ENCODE measurements at places on chromosomes 1 and 21.

GRCh38 chr1:162562470-162562828 is 927 bp downstream of the UAP1 start:
- DNase-seq: peak; percentile 39

DNA sequence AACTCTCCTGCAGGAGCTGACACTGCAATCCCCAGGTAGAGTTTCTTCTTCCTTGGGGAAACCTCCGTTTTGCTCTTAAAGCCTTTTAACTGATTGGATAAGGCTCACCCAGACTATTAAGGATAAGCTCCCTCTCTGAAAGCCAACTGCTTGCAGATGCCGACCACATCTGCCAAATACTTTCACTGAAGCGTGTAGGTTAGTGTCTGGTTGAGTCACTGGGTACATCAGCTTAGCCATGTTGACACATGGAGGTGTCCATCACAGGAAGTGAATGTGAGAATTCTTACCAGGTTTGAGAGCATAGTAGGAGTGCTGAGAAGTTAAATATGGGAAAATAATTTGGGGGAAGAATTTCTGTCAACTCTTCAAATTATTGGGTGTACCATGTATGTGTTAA is 202.0 kb downstream of the AJAP1 start:
- DNase-seq: no peak

DNA sequence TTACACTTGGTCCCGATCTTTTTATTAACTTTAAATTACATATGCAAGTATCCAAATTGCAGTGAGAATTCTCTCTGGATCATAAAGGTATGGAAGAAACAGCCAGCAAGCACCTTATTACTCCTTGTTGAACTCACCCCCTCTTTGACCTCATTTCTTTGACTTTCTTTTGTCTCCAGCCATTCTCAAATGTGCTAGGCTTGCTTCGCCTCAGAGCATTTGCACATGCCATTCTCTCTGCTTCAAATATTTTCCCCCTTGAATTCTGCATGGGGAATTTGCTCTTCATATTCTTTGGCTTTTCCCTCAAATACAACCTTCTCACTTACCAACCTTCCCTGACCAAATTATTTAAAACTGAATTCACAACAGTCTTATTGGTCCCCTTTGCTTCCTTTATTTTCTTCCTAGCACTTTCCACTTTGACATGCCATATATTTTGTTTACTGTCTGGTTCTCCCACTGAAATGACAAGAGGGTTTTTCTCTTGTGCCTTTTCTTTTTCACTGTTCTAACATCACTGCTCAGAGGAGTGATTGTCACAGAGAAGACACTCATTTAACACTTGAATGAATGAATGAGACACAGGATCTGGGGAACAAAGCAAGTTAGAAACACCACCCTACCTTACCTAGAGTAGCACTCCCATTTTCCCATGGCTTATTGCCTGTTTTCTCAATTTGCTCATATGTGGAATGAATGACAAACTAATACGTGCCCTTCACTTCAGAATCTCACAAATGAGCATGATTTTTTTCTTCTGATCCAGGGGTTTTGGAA is 1.4 kb upstream of the PGBD2 start:
- no peak for DNase-seq

DNA sequence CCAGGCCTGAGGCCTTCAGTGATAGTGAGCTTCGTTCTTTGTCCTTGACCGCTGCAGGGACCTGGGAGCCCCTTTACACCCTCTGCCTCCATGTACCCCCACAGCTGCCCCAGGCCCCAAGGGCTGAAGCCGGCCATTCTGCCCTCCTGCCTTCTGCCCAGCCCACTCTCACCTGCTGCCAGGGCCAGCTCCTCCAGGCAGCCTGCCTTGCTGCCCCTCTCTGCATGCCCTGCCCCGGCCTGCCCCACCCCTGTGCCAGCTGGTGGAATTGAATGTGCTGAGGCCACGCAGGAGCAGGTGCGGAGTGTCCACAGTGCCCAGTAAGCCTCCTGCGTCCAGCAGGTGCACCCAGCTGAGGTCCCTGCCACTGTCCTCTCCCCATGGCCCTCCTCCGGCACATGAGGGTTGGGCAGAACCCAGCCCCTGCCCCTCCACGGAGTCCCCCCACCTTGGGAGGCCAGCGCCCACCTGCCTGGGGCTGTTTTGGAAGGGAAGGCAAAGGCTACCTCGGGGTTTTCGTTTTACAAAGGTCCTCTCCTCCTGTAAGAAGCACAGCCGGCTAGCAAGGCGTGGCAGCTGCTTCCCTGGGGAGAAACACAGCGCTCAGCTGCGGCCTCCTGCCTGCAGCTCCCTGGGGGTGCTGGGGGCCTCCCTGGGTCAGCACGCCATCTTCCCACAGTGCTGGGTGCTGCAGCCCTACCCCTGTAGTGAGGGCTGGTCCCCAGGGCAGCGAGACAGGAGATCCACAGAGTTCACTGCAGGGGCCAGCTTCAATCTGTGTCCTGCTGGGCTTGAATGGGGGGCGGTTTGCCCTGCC is 21.0 kb downstream of the MMEL1 start:
- DNase-seq: no peak

DNA sequence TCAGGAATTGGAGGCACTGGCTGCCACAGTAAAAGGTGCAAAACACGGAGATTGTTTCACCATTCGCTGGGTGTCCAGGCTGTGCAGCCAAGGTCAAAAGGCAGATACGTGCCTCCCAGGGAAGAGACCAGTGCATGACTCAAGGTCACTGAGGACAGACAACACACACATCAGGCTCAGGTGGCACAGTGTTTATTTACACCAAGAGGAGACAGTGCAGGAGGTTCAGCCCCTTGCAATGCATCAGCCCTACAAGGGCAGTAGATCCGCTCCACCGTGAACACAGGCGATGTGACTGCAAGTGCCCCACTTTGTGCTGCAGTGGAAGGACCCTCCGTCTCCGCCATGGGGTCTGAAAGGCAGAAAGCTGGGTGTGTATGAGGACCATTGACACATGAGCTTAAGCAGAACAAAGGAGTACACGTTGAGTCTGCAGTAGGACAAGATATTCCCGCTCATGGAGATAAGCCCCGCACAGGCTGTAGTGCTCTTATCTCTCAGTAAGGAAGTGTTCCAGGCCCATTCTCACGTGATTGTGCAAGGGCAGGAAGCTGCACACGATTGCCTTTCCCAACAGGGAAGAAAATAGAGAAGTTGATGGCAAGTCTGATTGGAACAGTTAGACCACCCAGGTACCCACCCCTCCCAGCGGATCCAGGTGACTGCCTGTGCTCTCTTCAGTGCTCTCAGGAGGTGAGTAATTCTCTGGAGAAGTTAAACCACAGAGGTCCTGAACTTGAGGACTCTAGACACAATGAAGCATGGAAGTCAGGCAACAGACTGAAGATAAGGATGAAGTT is 37.5 kb upstream of the QSOX1 start:
- peak; percentile 71 for DNase-seq

GRCh38 chr1:186188736-186189135 is 186.3 kb downstream of the TPR start:
- no peak for DNase-seq

DNA sequence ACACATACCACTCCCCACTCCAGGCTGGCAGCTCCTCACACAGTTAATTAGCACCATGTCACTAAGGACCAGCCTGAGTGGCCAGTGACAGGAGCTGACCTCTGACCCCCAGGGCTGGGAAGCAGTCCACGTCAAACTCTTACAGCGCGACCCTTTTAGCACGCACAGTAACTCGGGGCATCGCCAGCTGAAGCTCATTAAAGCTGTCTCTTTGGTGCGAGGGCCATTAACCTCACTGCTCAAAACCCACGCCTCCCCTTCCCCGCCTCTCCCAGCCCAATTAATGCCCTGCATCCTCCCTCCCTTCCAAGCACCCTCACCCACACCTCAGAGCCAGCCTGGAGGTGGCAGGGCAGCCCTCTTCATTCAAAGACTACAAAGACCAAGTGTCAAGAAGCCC is 31.7 kb downstream of the DMAP1 start:
- no peak for DNase-seq

DNA sequence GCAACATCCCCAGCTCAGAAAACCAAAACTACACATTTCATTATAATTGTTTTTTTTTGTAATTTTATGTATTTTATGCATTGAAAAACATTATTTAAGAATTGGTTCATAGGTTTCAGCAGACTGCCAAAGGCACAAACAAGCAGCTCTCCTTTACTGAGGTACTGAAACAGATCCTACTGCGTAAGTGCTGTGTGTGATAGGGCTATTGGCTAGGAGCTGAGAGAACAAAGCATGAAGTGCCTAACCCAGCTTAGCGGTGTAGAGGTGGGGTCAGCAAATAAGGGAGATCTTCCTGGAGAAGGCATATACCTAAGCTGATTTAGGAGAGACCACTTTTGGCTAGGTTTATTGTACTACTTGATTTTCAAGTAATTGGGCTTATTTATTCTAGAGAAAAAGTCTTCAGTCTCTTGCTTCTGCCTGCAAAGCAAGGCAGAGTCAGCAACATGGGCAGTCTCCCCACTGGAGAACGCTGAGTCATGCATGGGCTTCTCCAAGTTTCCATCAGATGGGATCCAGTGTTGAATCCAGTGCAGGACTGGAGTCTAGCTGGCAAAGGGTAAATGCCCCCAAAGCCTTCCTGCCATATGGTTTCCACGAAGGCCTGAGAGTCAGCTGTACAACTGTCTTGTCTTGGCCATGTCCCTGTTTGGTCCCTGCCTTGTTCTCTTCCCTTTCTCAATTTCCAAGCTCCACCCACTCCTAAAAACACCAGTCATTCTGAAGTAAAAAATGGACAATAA is 18.0 kb upstream of the YTHDF2 start:
- no peak for DNase-seq

- DNase-seq: no peak
Observed at GRCh38 chr21:36756527-36756926, 57.6 kb downstream of the SIM2 start.

- no peak for DNase-seq
Observed at GRCh38 chr1:113391649-113392271, 1.4 kb downstream of the MAGI3 start.

- no peak for DNase-seq
Observed at GRCh38 chr1:176462674-176463378, at the start of gene PAPPA2. Gene PAPPA2 (plus strand): TSS chr1:176463175. CDS start chr1:176556323, 93,148 bp downstream.

- DNase-seq: no peak
Observed at GRCh38 chr1:58654322-58654721, 45.5 kb downstream of the MYSM1 start.

DNA sequence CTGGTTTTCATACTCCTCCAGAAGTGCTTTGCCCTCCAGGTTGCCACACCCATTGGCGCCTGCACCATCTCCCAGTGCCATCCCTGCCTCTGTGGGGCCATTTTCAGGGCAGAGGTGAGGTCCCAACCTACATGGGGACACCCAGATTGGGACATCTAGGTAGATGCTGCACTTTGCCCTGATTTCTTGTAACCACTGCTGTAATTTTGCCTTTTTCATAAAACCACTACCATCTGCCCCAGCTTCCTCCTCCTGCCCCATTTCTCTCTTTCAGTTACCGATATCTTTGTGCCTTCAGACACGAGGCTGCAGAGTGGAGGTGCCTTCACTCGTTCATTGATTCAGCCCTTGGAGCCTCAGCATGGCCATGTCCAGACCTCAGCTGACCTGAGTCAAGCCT is 21.4 kb downstream of the FAAH start:
- no peak for DNase-seq

- DNase-seq: peak; percentile 63
Observed at GRCh38 chr1:202807926-202808757, at the start of gene KDM5B. Gene KDM5B (minus strand): TSS chr1:202808421. CDS start chr1:202808305, 116 bp downstream.

DNA sequence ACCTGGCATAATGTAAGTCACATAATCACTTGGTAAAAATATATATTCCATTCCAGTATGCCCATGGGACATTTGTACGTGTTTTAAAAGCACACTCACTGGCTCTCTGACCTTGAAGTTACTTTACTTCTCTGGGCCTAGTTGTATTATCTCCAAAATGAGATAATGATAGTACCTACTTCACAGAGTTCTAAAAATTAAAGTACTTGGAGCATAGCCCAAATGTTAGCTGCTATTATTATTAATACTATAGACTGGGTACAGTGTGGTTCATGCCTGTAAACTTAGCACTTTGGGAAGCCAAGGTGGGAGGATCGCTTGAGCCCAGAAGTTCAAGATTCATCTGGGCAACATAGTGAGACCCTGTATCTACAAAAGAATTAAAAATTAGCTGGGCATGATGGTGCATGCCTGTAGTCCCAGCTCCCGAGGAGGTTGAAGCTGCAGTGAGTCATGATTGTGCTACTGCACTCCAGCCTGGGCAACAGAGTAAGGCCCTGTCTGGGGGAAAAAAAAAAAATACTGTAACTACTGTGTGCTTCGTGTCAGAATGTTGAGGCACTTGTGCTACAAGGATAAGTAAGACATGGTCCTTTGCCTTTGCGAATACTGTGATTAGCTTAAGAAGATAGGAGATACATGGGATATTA is 45.7 kb downstream of the TDRD5 start:
- no peak for DNase-seq

- DNase-seq: no peak
Observed at GRCh38 chr1:241406421-241406820, 49.4 kb upstream of the RGS7 start.

DNA sequence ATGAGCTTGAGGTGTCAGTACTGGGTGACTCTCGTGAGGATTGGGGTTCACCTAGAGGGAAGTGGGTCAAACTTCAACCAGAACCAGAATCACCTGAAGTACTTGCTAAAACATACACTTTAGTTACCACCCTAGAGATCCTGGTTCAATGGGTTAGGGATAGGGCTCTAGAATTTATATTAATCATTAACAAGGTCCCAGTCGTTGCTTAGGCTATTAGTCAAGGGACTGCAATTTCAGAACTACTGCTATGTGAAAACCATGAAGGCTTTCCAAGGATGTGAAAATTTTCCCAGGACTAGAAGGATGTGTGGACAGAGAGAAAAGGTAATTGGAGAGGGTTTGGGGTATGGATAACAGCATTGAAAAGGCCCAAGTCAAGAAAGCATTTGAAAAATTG is 162.6 kb downstream of the GRIK1 start:
- DNase-seq: no peak

DNA sequence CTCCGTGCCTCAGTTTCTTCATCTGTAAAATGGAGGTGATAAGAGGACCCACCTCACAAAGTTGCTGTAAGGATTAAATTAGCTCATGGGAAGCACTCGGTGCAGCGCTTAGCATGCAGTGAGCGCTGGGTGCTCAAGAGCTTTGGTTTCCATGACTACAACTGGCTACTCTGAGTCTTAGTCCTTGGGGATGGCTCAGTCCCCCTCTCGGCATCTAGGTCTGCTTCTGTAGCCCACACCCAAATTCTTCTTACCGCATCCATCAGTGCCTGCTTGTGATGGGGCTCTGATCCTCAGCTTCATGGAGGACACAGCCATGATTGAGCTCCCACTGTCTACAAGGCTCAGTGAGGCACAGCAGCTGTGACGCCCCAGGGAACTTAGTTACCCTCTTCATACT is 159.0 kb downstream of the ACTL8 start:
- no peak for DNase-seq

GRCh38 chr1:54273092-54273794 is 73.3 kb downstream of the MRPL37 start:
- no peak for DNase-seq

GRCh38 chr1:145695821-145696629 is 11.1 kb downstream of the PDZK1 start:
- no peak for DNase-seq

- DNase-seq: peak; percentile 53
Observed at GRCh38 chr1:178277793-178278530, 184.1 kb downstream of the RASAL2 start.

All from hematopoietic multipotent progenitor cell treated with erythropoietin and hydrocortisone succinate and interleukin-3 and kit ligand, for 6 days (in vitro differentiated cells).